ENCODE measurements at places on chromosomes 2 and 18.

DNA sequence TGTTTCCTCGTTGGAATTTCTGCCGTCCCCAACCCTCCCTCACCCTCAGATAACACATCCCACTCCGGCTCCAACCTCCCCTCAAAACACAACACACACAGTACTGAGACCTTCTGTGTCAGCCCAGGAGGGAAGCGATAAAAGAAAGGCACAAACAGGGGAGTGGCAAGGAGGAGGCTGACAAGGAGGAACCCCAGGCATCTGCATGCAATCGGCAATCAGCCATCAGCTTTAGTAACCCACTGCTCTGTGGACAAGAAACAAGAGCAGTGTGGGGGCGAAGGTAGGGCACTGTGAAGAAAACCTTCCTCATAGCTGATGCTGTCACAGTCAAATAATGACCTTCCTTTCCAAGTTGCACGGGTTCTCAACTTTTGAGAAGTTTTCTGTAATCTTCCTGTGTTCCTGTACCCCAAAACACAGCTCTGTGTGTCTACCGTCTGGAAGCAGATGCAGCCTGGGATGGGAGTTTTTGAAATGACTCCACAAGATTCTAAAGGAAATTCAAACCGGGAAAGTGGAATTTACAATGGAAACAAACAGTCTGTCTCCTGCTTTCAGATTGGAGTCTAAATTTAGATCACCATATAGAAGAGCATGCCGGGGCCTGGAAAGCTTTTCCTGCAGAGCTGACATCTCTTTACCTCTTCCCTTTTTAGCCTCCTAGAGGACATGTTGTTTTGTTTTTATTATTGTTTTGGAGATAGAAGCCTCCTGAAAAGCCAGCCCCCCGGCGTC, 16.4 kb upstream of the LPIN2 start:
- no peak for DNase-seq

DNA sequence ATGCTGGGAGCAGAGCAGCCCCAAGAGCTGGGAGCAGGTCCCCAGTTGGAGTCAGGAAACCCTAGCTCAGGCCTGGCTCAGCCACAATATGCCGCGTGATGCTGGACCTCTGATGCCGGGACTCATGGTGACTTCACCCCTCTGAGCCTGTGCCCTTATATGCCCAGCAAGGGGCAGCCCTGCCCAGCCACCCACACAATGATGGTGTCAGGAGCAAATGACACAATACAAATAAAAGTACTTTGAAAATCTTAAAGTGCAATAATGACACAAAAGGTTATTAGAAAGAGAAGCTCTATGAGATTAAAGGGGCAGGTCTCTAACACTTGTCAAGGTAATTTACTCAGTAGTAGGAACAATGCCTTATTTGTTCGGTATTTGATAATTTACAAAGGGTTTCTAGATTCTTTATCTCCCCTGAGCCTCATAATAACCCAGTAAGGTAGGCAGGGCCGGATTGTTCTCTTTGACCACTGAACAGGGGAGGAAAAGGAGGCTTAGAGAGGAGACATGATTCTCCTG, 18.3 kb upstream of the KIF3C start:
- no peak for DNase-seq

- no peak for DNase-seq
Measured at GRCh38 chr2:15729001-15729400, 137.3 kb downstream of the DDX1 start.

DNA sequence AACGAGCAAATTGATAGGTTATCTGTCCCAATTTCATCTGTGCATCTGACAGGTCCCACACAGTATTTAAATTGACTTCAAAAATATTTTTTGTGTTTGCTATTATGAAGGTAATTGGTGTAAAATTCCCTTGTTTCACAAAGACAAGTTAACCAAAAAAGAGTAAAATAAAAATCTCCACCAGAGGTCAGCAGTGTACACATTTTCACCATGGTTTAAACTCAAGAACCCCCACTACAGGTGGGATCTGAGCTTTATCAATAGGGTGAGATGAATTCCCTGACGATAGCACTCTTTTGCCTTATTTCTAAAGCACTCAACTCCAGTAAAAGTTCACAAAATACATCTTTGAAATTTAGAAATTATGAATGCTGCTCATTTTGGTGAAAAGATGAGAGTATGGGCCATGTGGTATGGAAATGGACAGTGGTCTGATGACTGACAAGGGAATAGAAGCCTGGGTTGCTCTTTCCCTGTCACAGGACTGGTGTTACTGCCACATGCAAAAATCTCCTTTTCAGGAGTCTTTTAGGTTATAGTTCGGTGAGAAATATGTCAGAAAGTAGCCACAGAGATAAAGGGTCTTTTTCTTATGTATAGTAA, 68.0 kb downstream of the SERPINB8 start:
- peak; percentile 71 for DNase-seq

DNA sequence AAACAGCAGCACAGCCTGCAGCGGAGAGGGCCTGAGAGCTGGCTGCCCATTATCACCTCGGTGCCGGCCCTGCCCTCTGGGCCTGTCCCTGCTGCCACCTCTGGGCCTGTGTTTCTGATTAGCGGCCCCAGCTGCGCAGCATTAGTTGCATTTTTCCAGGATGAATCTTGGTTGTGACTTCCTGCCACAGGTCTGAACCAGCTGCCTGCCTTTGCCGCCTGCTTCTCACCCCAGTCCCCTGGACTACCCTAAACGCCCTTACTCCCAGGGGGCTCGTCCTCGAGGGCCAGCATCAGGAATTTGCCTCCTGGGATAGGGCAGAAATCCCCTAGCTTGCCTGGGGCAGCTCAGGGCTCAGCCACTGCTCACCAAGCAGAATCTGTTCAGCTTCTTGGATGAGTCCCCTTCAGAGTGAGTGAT, 342.8 kb downstream of the DYSF start:
- no peak for DNase-seq

DNA sequence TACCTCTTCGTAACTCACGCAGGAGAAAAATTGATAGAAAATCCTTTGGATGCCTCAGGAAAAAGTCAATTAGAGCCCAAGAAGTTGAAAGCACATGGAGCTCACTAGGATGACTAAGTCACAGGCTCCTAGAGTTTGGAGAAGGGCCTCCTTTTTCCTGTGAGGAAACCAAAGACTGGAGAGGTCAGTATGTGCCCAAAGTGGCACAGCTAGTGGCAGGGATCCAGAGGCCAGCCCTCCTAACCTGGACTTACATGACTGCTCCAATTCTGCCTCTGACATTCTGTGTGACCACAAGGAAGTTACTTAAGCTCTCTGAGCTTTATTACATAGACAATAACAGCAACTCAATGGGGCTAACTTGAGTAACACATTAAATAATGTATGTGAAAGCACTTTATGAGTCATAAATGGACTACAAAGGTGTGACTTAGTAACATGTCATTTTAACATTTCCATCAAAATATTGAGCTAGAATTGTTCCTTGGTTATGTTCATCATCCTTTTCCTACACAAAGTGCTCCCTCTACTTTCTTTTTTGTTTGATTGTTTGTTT, 91.6 kb downstream of the DHRS9 start:
- no peak for DNase-seq

- no peak for DNase-seq
Measured at GRCh38 chr2:16204886-16205620, 264.7 kb downstream of the MYCN start.

DNA sequence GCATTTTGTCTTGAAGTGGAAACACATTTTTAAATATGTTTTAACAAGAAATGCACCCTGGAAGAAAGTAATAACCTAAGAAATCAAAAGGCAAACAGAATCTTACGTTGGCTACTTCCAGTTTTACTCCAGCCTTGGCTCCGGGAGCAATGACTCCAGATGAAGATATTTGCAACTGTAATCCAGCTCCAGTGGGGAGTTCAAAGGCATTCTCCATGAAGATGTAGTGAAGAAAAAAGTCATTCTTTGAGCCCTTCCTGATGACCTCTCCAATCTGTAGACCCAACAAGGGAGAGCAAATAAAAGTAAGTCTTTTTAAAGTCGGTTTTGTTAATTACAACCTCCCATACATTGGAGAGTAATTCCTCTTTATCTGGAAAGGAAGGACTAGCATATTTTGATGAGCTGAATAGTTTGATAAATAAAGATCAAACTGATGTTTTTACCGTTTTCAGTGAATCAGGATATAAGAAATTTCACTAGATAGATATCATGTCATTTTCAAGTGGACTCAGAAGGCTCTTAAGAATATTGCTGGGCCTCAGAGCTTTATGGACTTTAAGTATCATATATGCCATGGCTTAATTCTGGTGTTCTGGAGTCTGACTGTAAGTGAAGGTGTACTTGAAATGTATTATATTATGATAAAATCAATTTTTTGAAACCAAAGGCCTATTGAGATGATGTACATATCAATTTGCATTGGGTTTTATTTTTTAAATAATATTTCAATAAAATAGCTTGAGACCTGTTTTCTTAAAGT, 20.3 kb downstream of the APOB start:
- DNase-seq: no peak

GRCh38 chr2:218472988-218473387, 54.1 kb downstream of the VIL1 start:
- DNase-seq: no peak

- DNase-seq: no peak
Measured at GRCh38 chr2:99421469-99421868, 68.3 kb downstream of the REV1 start.

- DNase-seq: no peak
Measured at GRCh38 chr2:15506229-15506819, 54.8 kb downstream of the NBAS start.

DNA sequence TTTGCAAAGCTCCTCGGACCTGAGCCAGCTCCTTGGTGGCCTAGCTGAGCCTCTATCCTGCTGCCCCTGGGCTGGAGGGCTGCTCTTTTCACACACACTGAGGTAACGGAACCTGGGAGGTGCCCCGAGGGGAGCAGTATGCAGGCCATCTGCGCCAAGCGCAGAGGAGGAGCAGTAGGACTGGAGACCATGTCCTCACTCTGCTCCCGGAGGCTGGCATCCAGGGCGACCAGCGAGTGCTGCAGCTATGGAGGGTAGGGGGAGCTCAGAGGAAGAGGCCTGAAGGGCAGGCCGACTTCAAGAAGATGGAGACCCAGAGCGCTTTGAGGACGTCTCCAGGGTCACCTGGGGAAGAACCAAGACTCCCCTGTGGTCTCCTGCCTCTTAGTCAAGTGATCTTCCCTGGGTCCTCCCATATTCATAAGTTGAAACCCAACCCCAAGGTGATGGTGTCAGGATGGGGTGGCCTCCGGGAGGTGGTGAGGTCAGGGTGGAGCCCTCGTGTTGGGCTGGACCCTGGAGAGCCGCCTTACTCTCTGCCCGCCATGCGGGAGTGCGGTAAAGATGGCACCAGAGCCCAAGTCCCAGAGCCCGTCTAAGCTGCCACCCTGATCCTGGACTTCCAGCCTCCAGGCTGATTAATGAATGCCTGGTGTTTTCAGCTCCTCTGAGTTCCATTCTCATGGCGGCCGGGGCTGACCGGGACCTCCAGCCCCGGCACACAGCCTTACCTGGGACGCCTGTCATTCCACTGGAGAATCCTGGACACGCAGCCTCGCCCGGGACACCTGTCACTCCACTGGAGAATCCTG, 160.7 kb downstream of the NDUFA10 start:
- DNase-seq: no peak

GRCh38 chr2:207565736-207566500, 36.2 kb downstream of the CREB1 start:
- DNase-seq: no peak

GRCh38 chr2:102895376-102895775, 133.5 kb downstream of the TMEM182 start:
- DNase-seq: no peak

GRCh38 chr2:203808046-203808750, 59.4 kb upstream of the CTLA4 start:
- DNase-seq: no peak

Data from H7 (cell line).